ENCODE measurements at places on chromosomes 3 and 15. TPM values are rescaled to one million over a fixed set of nuclear protein-coding genes. Genes with fewer than 3 reads are reported as not detected.

GRCh38 chr3:56904552-56905215 lies 102.9 kb upstream of the ARHGEF3 start:
- DNase-seq, result no peak

GRCh38 chr3:168094877-168095610 lies 680 bp downstream of the GOLIM4 start:
- peak; percentile 92 for DNase-seq

DNA sequence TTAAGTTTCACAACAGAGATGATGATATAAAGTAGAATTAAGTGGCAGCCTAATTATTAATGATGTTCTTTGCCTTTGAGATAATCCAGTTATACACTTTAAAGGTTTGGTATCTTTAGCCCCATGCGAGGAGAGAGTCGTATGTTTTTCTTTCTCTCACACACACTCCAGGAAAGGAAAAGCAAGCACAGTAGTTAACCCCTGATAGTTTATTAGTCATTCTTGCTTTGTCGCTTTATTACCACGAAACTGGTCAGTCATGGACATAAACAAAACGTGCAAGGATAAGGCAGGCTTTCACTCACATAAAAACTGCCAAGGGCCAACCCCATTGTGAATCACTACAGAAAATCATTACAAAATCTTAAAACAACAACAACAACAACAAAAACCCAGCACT lies 866.9 kb downstream of the FHIT start:
- DNase-seq, result no peak

DNA sequence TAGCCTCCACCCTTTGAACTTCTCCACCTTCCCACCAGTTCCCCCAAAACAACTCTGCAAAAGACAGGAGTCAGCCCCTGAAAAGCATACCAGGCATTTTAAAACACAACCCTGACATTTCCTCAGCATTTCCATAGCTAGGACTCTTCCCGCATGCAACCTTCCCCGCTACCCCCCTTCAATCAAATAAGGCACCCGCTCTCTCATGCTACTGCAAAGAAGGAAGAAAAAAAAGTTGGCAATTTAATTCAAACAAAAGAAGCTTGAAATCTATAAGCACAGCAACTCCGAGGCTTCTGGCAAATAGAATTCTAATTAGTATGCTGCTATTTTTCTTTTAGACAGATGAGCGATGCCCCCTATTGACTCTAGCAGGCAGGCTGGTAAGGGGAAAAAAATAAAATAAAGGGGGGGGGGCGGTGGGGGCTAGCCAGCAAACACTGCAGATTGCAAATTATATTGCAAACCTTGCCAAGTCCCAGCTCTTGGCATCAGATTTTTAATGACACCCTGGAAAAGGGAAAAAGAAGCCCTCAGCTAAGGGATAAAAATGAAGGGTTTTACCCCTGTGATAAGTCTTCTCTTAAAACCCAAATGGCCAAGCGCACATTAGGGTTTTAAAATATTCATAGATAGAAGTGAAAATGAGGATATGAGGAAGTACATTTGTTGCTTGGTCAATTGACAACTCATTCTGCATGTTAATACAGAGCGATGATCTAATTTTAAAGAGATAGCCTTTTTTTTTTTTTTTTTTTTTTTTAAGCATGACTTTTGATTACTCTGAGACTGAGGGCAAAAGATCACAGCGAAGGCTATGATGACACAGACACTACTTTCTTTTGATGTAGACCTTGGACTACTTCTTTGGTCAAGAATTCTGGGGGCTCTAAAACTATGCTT lies 255.2 kb downstream of the NR2F2 start:
- DNase-seq, result no peak

DNA sequence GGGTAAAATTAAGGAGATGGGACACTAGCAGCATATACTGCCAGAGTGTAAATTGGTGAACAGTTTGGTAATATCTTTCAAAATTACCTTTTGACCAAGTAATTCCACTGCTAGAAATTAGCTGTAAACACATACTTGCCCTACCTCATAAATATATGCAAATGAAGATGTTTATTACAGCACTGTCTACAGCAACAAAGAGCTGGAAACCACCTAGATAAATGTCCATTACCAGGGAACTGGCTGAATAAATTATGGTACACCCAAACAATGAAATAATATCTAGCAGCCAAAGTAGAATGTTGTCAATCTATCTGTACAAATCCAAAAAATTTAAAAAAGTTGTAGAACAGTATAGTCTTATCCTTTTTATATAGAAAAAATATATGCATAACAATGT lies 105.9 kb upstream of the FAM3D start:
- no peak for DNase-seq

- DNase-seq, result no peak
These were observed 197.2 kb upstream of the VEPH1 start for GRCh38 chr3:157700405-157700804.

DNA sequence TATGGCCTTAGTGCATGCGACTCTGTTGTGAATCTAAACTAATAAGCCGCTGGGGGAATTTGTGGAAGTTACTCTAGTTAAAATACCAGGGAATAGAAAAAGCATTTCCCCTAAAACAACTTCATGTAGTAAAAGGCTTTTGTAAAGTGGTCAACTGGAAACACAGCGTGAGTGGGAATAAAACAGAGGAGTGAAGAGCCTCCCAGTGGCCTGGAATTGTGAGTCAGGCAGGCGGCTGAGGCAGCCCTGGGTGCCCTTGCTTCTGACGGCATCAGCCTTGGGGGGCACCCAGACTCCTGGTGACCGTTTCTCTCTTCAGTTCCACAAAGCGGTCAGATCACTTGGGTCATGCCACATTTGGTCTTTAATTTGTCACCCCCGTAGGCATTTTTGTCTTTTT lies 108.4 kb downstream of the GHSR start:
- no peak for DNase-seq

DNA sequence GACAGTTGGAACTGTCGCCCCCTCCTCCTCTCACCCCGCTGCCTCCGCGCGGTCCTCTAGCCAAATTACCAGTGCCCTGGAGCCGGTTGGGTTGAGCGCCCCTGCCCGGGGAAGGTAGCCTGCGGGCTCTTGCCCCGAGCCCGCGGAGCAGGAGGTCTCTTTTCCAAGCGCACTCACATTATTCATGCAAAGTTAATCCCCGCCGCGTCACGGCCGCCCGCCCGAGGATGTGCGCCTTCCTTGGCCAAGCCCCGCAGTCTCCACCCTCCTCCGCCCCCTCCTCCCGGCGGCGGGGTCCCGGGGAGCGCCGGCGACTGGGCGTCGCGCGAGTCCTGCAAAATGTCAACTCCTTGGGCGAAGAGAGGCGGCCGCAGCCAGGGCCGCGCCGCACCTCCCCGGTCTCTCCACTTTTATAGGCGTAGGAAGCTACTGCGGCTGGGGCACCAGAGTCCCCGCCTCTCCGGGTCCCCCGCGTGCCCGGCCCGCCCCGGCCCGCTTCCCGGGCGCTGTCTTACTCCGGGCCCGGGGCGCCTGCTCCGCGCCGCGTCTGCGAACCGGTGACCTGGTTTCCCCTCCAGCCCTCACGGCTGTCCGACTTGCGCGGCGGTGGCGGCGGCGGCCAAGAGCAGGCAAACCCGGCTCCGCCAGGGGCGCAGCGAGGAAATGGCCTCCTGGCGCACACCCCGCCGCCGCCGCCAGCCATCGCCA lies at the start of gene THRB:
Gene THRB (minus strand): TSS at position 233 of the 708 bp plus-strand sequence.
- DNase-seq, result peak; percentile 93

- no peak for DNase-seq
These were observed 32.7 kb upstream of the CD96 start for GRCh38 chr3:111509308-111509707.

DNA sequence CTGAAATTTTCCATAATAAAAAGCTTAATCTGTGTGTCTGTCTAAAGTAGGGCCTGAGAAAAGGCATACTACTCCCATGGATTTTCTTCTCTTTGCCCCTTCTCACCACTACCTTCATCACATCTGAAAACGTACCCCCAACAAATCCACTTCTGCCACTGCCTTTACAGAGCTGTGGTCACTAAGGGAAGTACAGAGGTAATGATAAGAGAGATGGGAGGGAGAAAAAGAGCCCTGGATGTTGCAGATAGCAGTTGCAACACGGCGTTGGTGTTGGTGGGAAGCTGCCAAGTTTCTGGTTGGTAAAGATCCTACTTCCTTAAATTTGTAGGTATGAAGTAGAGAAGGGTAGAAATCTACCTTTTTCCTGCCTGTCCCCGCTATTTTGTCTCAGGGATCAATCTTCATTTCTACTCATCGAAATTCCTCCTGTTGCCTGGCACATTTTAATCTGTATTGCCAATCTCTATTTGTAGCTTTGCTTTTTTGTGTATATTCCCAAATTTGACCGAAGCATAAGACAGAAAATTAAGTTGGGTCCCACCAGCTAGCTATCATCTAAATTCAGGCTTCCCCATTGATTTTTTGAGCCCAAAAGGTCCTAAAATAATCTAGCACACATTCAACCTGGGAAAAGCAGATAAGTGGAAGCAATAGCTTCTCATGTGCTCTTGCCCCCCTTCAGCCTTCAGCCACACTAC lies 102.9 kb downstream of the TFDP2 start:
- DNase-seq, result no peak

DNA sequence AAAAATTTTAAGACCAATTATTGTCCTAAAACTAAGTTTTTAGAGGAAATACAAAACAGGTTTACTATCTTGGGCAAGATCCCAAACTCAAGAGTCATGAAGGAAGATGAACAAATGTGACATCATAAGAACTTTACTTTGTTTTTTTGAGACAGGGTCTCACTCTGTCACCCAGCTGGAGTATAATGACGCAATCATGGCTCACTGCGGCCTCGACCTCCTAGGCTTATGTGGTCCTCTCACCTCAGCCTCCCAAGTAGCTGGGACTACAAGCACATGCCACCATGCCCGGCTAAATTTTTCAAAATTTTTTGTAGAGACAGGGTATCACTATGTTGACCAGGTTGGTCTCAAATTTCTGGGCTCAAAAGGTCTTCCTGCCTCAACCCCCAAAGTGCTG lies 69.3 kb downstream of the PCSK6 start:
- DNase-seq, result no peak

DNA sequence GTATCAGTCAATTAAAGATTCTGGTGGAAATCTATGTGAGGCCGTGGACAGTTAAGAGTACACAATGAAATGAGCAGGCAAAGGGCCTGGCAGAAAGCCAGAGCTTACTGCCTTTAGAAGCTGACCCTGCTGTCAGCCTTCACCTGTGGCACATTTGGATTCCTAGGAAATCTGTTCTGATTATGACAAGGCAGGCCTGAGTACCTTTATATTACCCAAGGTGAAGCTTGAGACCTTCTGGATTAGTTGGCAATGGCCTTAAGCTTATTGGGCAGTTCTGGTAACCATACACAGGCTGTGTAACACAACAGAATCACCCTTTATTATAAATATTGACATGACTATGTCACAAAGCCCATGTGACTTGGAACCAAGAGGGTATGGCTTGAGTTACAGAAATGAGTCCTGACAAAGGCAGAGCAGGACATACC lies 43.2 kb downstream of the NBEAL2 start:
- DNase-seq, result no peak

DNA sequence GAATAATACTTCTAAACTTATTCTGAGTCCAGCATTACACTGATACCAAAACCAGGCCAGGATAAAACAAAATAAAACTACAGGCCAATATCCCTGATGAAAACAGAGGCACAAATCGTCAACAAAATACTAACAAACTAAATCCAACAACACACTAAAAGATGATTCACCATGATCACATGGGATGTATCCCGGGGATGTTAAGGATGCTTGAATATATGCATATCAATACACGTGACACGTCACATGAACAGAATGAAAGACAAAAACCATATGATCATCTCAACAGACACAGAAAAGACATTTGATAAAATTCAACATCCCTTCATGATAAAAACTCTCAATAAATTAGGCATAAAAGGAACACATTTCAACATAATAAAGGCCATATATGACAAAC lies 91.5 kb downstream of the CSNK1G1 start:
- no peak for DNase-seq

DNA sequence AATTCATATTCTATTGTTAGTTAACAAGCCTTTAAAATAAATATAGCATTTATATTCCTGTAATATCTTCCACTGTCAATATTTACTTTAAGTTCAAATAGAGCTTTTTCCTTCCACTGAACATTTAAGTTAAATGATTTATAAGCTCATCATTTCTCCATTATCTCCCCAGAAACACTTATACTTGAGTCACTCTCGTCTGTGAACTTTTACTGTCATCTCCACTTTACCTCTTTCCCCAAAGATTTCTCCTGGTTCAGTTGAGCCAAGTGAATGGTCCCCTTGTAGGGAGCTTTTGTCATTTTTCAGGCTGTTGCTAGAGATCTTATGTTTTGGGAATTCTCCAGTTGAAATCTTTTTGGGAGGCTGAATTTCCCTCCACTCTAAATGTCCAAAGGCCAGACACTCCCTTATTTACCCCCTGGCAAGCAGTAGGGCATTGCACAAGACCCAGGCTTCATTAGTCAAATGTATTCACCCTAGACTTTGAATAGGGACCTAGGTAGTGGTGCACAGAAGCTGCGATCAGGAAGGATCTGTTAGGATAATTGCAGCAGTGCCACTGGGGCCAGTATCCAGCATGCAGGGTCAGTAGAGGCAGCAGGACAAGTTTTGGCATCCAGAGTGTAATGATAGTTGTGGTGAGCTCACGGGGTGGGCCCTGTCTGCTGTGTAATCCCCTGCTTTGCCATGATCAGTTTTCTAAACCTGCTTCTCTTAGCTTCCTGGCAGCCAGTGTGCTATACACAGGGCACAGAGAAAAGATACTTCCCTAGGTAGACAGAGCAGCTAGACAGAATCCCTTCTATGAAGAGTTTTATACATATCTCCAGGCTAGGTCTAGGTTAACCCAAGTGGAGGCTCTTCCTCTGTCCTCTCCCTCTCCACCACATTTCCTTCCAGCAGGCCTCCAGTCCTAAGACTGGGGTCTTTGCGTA lies 356.5 kb upstream of the SLCO3A1 start:
- DNase-seq, result no peak

GRCh38 chr3:101888653-101889052 lies 39.3 kb downstream of the NFKBIZ start:
- DNase-seq, result no peak

DNA sequence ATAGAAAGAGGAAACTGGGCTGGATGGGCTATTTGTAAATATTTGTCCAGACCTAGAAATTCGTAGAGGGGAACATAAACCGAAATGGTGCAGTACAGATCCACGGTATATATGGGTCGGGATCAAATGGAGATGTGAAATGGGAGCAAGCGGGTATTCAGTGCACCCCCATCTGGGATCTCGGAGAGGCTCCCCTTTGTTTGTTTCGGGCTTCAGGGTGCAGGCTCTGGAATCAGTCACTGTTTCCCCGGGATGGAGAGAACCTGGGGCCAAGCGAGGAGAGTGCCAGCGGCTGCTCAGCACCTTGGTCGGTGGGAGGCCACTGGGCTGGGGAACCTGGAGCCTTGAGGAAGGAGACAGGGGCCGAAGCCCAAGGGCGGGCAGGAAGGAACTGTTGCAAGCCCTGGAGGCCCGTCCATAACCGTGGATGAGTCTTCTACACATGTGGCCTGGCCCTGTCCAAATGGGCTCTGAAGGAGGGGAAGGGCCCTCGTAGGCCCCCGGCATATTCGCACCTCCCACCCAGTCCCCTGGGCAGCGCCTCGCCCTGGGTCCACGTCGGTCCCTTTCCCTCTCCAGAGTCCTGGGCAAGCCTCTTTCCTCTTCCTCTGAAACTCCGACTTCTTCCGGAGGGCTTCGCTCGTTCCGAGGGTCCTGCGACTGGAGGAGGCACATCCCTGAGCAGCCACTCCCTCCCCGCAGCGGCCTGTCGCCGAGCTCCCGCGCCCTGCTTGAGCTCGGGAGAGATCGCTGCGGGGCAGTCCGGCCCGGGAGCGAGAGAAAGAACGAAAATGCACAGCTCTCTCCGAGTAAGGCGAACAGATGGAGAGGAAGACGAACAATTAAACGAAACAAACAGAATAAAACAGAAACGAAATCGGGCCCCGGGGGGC lies 3.0 kb downstream of the ISL2 start:
- DNase-seq, result no peak

The P4HTM gene
- 26.1 TPM for total RNA-seq

The KIF15 gene
- total RNA-seq, result 0.19 TPM

The LRRC15 gene
- total RNA-seq, result 2.3 TPM

The FGD5 gene
- total RNA-seq, result 35.4 TPM
